ENCODE measurements at places on chromosomes 13 and 19.

DNA sequence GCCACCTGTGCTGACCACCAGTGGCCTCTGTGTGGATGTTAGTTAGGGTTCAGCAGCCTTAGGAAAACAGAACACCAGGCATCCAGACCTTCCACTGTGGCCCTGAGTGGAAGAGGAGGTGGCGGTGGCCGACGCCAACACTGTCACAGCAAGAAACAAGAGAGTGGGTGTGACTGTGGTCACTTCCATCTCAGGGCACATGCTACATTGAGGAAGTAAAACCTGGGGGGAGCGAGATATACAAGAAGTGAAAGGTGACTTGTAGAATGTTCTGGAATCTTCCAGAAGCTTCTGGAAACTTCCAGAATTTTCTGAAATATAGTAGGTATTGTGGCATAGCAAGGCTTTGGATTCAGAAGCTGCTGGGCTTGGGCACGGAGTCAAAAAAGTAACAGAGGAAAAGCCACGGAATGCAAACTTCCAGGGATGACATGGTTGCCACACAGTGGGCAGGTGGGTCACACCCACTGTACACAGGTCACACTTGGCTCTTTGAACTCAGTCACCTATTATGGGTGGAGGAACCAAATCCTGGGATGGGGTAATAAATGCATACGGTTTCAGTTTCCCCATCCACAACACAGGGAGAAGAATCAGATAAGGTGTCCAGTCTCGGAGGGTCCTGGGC, 24.3 kb downstream of the GNG7 start:
- no peak for DNase-seq

DNA sequence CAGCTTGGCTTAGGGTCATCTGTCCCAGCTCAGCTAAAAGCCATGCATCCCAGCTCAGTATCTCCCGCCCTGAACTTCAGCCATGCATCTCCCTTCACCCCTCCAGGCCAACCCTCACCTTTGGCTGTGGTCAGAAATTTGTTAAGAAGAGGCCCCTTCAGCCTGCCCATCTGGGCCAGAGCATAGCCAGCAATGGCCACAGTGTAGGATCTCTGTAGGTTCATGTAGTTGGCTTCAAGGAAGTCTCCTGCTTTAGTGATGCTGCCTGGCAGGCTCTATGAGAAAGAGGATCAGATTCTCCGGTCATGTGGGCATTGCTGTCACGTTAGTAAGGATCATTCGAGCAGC, 16.6 kb upstream of the TNFSF14 start:
- DNase-seq, result no peak

DNA sequence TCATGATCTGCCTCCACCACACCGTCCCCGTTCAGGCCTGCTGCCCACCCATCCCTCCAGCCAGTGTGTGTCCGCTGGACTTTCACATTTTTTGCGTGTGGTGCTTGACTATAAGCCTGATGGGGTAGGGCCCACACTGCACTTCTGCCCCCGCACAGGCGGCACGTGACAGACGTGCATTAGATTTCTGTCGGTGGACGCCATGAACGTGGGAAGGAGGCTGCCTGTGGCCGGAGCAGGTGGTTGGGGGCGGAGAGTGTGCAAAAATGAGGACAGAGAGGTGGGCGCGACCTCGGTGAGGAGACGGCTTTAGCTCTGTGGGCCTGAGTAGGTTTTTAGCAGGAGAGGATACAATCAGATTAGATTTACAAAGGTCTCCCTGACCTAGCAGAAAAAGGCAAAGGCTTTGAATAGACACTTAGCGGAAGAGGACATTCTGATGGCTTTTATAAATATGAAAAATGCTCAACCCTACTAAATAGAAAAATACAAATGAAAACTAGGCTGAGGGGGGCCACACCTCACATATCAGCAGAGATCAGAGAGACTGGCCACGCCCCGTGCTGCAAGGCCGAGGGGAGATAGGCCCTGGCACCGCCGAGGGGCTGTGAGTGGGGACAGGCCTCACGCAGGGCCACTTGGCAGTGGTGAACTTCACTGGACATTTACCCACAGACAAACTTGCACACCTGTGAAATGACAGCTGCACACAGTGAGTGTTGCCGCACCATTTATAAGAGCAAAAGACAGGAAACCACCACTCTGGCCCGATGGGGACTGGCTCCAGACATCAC, 25.4 kb downstream of the PAK4 start:
- no peak for DNase-seq

DNA sequence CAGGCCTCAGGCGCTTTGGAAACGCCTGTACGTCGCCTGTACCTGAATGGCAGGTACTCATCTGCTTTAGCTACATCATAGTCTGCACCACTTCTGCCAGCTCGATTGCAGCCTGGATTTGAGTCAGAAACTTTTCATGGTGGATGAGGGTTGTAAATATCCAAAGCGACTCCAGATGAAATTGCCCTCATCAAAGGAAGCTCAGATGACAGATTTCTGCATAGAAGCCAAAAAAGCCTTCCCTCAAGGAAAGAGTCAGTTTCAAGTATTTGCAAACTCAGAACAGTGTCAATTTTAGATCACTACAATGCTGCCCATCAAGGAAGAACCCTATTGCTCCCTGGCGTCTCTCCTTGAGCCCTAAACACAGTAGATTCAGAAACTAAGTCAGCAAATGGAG, 38.8 kb upstream of the IGFL4 start:
- no peak for DNase-seq

DNA sequence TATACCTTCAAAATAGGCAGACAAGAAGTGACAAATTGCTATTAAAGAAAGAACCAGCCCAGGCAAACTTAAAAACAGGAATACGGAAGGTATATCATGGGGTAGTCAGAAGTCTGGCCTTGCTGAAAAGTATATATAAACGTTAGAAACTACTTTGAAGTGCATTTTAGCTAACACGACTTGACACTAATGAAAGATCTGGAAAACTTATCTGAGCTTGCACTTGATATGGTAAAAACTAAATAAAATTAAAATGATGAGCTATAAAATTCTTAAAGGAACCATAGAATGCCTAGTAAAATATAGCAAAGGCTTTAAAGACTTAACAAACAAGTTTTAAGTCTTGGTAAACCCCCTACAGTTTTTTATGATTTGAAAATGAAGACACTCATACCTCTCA, 795.3 kb upstream of the PCDH20 start:
- no peak for DNase-seq

DNA sequence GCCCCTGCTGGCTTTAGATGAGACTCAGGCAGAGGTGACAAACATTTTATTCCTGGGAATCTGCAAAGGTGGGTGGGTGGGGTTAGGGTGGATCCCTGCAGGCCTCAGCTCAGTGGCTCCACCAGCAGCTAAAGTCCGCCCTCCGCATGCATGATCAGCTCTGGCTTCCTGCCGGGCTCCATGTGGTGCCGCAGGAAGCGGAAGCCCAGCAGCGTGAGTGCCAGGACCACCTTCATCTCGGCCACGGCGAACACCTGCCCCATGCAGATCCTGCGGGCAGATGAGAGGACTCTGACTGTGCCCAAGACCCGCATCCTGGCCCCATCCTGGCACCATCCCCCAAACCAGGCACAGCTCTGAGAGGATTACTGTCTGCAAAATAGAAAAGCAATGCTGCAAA, 26.3 kb downstream of the CYP4F2 start:
- DNase-seq, result peak; percentile 1

DNA sequence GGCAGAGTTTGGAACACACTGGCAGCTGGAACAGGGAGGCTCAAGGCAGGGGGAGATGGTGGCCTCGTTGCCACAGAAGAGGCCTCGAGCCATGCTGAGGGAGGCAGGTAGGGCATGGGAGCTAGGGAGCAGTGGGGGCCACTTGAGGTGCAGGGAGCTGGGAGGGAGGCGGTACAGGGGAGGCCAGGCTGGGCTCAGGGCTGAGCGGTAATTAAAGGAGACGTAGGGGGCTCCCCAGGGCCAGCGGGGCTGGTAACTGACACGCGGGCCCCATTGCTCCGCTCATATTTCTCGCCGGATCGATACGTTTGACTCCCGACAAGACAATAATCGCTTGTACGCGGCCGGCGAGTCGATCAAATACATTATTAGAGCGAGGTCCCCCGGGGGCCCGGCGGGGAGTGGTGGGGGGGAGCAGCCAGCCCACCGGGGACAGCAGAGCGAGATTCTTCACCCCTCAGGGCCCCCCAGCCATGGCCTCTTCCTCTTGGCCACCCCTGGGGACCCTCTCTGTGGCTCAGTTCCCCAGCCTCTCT, 2.4 kb upstream of the POU2F2 start:
- DNase-seq, result no peak

- DNase-seq, result no peak
Observed at GRCh38 chr13:95247852-95248251, 53.4 kb downstream of the ABCC4 start.

GRCh38 chr13:58119351-58119750, 487.8 kb downstream of the PCDH17 start:
- DNase-seq, result no peak

DNA sequence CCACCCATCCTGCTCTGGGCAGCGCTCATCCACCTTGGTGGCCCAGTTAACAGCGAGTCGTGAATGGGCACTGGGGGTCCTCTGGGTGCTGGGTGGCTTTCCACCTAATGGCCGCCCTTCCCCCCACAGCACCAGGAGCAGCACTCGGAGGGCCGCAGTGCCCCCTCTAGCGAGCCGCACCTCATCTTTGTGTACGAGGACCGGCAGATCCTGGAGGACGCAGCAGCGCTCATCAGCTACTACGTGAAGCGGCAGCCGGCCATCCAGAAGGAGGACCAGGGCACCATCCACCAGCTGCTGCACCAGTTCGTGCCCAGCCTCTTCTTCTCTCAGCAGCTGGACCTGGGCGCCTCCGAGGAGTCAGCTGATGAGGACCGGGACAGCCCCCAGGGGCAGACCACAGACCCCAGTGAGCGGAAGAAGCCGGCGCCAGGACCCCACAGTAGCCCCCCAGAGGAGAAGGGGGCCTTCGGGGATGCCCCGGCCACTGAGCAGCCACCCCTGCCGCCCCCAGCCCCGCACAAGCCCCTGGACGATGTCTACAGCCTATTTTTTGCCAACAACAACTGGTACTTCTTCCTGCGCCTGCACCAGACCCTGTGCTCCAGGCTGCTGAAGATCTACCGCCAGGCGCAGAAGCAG, 19.3 kb upstream of the F2RL3 start:
- no peak for DNase-seq

DNA sequence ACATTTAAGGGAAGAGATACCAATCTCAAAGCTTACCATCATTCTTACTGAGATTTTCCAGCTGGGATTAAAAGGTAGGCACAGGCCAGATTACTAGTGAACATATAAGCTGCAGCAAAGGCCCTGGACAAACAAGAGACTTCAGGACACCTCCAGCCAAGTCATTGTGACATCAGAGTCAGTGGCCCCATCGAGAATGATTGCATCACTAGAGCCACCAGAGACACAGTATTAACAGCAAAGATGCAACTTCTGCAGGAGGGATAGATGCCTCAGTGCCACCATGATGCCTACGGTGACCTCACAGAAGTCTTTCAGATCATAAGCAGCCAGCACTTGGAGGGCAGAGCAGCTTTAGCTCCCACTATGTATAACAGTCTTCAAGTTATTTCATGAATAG, 8.6 kb downstream of the RUBCNL start:
- DNase-seq, result no peak

DNA sequence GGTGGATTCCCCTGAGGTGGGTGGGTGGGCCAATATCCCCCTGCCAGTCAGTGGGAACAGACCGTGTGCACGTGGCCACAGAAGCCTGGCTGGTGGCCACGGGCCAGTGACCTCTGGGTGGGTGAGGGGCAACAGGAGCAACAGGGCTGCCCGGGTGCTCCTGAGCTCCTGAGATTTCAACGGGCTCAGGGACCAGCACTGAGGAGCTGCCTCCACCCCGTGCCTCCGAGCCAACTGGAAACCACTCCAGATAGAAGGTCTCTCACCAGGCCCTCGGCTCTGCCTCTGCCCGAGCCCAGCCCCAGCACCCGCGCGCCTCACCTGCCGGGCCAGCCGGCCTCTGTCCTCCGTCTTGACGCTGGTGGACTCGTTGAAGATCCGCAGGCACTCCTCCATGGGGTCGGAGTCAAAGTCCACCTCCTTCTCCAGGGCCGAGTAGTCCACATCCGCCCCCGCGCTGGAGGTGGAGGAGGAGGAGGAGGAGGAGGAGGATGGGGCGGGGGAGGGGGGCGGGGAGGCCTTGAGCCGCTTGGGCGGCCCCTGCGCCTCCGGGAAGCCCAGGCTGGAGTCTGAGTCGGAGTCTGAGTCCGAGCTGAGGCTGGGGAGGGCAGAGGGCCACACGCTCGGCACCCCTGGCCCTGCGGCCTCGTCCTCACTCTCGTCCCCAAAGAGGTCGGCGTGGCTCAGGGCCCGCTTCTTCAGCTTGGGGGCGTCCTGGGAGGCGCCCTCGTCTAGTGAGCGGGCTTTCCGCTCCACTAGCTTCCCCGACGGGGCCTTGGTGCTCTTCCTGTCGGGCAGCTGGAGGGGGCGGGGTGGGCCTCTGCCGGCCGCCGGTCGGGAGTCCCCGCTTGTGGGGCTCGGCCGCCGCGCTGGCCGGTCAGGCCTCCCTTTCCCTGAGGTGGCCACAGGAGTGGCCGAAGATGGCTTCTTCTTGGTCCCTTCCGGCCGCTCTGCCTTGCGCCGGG, 14.8 kb upstream of the ATP8B3 start:
- DNase-seq, result no peak

- DNase-seq, result no peak
Observed at GRCh38 chr19:10138879-10139795, 19.4 kb upstream of the EIF3G start.

- no peak for DNase-seq
Observed at GRCh38 chr19:601790-602189, 12.1 kb downstream of the HCN2 start.
